Subcutaneous preadipocyte (primary cell): ENCODE measurements at places on chromosomes 2 and 18. TPM values are rescaled to one million over a fixed set of nuclear protein-coding genes. Genes with fewer than 3 reads are reported as not detected.

The INHA gene
- total RNA-seq = 0.20 and 0.37 TPM in 2 replicates

The PTPRN gene
- 0.98 and 1.5 TPM in 2 replicates for total RNA-seq

The CYP26B1 gene
- total RNA-seq = 2.5 and 6.6 TPM in 2 replicates

The IL1RN gene
- total RNA-seq = 0.37 TPM in 1 of 2 replicates, not detected in the other

The MOGAT1 gene
- not detected in 2 replicates for total RNA-seq

The GTF2A1L gene
- not detected in 2 replicates for total RNA-seq

The LCT gene
- total RNA-seq = 0.20 TPM in 1 of 2 replicates, not detected in the other

The DUSP11 gene
- total RNA-seq = 23.5 and 23.9 TPM in 2 replicates

The PDCD1 gene
- not detected in 2 replicates for total RNA-seq

The CDH19 gene
- total RNA-seq = not detected in 2 replicates

The CCNT2 gene
- 16.9 and 22.3 TPM in 2 replicates for total RNA-seq

The AQP12B gene
- total RNA-seq = not detected in 2 replicates

The FSHR gene
- total RNA-seq = not detected in 2 replicates

The KCNG2 gene
- total RNA-seq = not detected in 2 replicates

The TCF7L1 gene
- 1.8 and 2.2 TPM in 2 replicates for total RNA-seq

The GYPC gene
- 68.0 and 88.9 TPM in 2 replicates for total RNA-seq

The STRADB gene
- 35.3 and 49.5 TPM in 2 replicates for total RNA-seq

The CDCA7 gene
- 7.7 and 16.6 TPM in 2 replicates for total RNA-seq

The ELOA2 gene
- total RNA-seq = not detected in 2 replicates

The ALLC gene
- total RNA-seq = not detected in 2 replicates

The MREG gene
- 1.8 and 2.7 TPM in 2 replicates for total RNA-seq

The ALPG gene
- not detected in 2 replicates for total RNA-seq

The ATP6V1C2 gene
- under 0.01 TPM in 2 replicates for total RNA-seq
